Cortex of kidney (tissue), 1 donor: ENCODE measurements at places on chromosomes 11 and 22.

GRCh38 chr11:94800414-94800813 is 32.3 kb downstream of the AMOTL1 start:
- DNase-seq: no peak

DNA sequence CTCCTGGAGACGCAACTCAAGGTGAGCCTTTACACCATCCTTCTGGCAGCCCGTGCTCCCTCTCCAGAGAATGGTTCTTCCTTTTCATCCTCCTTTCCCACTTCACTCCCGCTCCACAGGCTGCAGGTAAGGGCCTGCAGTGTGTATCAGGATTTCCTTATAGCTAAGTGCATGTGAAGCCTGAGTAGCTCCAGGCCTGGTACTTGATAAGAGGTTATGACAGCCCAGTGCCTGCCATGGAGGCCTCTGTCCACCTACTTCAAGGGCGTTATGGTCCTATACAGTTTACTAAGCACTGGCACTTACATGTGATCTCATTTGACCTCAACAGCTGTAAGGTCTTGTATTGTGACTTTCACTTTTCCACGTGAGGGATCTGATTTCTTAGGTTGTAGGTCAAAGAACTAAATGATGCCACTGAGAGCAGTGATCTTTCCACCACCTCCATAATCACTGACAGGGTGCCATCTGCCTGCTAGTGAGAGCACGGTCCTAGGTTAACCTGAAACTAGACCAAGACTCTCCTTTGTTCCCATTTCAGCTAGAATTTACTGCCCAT is 18.1 kb downstream of the SSH3 start:
- DNase-seq: no peak

- no peak for DNase-seq
Observed at GRCh38 chr11:75785187-75785586, 16.6 kb downstream of the DGAT2 start.

DNA sequence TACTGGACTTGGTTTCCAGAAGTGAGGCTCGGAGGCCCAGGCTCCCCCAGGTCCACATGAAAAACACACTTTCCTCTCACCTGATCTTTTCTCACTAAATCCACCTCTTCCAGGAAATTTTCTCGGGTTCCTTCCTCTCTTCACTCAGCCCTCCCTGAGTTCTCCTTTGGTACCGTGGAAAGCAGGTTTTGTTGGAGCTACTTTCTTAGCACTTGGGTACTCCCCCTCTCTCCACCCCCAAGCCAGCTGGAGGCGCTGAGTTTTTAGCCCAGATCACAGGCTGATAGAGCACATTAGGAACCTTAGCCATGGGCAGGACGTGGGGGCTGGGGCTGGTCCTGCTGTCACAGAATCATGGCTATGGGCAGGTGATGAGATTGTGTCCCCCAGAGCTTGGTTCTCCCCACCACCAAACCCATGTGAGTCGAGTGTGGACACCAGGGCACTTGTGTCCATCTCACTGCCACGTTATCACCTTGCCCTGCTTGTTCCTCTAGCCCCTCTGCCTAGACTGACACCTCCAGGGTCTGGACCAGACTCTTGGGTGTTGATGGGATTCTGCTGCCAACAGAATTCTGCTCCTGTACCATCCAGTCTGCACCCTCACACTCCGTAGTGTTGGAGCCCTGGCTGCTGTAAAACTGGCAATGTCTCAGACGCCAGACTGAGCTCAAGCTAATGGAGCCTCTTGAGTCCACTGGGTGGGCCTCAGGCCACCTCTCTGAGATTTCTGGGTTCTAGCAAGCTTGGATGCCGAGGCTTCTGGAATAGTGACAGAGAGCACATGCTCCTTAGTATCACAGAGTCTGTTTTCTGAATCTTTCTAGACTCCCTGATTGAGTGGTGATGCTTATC is 74.9 kb upstream of the NARS2 start:
- DNase-seq: no peak

GRCh38 chr11:66859686-66860448 is 3.0 kb downstream of the LRFN4 start:
- no peak for DNase-seq

- no peak for DNase-seq
Observed at GRCh38 chr11:127890030-127890615, 697.2 kb downstream of the ETS1 start.

DNA sequence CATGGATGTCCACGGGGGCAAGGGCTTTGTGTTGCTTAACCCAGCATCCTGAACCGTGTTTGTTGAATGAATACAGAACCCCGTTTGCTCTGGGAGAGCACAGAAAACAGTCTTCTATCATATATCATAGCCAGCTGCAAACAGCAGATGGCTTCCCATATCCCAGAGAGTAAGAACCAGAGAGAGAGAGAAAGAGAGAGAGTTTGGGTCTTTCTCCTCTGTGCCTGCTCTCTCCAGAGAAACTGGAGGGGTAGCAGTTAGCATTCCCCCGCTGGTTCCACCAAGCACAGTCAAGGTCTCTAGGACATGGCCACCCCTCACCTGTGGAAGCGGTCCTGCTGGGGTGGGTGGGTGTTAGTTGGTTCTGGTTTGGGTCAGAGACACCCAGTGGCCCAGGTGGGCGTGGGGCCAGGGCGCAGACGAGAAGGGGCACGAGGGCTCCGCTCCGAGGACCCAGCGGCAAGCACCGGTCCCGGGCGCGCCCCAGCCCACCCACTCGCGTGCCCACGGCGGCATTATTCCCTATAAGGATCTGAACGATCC is 440 bp upstream of the TIMP3 start:
- no peak for DNase-seq

- no peak for DNase-seq
Observed at GRCh38 chr11:117670924-117671323, 126.1 kb downstream of the DSCAML1 start.
